Astrocyte (in vitro differentiated cells and primary cell): ENCODE measurements at places on chromosomes 6 and 20. TPM values are rescaled to one million over a fixed set of nuclear protein-coding genes. Genes with fewer than 3 reads are reported as not detected.
A peak's percentile ranks its signal among the peaks of the same experiment; 100 is the strongest.

GRCh38 chr20:3768342-3769130 lies 983 bp upstream of the ADISSP start:
- peak overlapping the region; percentile 67 for H3K4me3 ChIP-seq
- H3K27ac ChIP-seq = peak overlapping the region; percentile 96
- H3K27me3 ChIP-seq = no peaks in the 10 kb centered on the region
- DNase-seq = peak; percentile 67
- H3K36me3 ChIP-seq = no peaks in the 10 kb centered on the region

GRCh38 chr6:36504181-36504580 lies 43.1 kb downstream of the STK38 start:
- no peak for DNase-seq
- H3K27me3 ChIP-seq = no peaks in the 10 kb centered on the region
- no peak overlapping the region for H3K27ac ChIP-seq
- H3K36me3 ChIP-seq = peaks cover 16% of the 10 kb centered on the region

DNA sequence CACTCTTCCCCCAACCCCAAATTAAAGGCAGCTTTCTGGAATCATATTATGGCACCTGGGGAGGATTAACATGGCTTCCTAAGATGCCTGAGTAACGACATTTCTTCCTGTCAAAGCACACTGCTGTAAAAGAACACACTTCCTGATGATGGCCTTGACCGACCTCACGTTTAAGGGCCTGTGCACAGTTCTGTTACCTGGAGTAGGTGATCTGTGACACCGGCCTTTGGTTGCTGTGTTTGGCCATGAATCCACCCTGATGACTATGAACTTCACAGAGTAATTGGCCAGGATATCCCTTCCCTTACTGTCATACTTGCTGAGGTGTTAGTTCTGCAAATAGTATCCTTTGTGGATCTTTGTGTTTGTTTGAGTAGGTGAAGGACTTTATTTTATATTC lies 45.8 kb downstream of the PLCB4 start:
- H3K27ac ChIP-seq = no peak overlapping the region
- H3K4me3 ChIP-seq = no peak overlapping the region
- no peaks in the 10 kb centered on the region for H3K36me3 ChIP-seq
- DNase-seq = no peak
- H3K4me1 ChIP-seq = no peaks in the 10 kb centered on the region

- H3K27ac ChIP-seq = peak overlapping the region; percentile 81
- no peaks in the 10 kb centered on the region for H3K36me3 ChIP-seq
- H3K4me1 ChIP-seq = peaks cover 30% of the 10 kb centered on the region
- DNase-seq = no peak
These were observed 68.1 kb downstream of the JAG1 start for GRCh38 chr20:10605547-10606195.

DNA sequence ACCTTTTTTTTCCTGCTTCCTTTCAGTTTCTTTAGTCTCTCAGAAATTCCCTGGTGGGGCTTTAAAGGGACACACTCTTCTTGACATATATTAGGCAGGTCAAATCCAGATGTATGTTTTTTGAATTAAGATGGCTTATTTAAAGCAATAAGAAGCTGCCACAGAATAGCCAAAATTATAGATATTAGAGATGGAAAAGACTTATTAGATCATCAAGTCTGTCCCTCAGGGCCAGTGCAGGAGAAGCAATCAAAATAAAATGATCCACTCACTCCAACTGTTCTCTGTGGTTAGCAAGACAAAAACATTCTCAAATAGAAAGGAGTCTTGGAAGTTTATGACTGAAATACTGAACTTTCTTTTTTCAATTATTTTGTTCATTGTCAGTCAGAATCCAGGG lies 462.8 kb downstream of the CDC5L start:
- no peak for DNase-seq
- no peaks in the 10 kb centered on the region for H3K4me1 ChIP-seq
- H3K27me3 ChIP-seq = no peaks in the 10 kb centered on the region
- H3K27ac ChIP-seq = no peak overlapping the region
- H3K4me3 ChIP-seq = no peak overlapping the region
- no peaks in the 10 kb centered on the region for H3K36me3 ChIP-seq

GRCh38 chr6:1317302-1317815 lies 5.5 kb downstream of the FOXQ1 start:
- H3K27me3 ChIP-seq = peaks cover 31% of the 10 kb centered on the region
- peaks cover 7% of the 10 kb centered on the region for H3K4me1 ChIP-seq
- no peak for DNase-seq
- no peaks in the 10 kb centered on the region for H3K36me3 ChIP-seq
- H3K27ac ChIP-seq = no peak overlapping the region
- no peak overlapping the region for H3K4me3 ChIP-seq

- H3K4me3 ChIP-seq = peak within 1 kb of the TSS; percentile 51
- peaks cover 21% of the 10 kb centered on the region for H3K4me1 ChIP-seq
- H3K36me3 ChIP-seq = no peaks in the 10 kb centered on the region
- DNase-seq = peak; percentile 30
These were observed at the start of gene CD40 for GRCh38 chr20:46117704-46118467. Gene CD40 (plus strand): TSS chr20:46118314. CDS start chr20:46118344, 30 bp downstream.

DNA sequence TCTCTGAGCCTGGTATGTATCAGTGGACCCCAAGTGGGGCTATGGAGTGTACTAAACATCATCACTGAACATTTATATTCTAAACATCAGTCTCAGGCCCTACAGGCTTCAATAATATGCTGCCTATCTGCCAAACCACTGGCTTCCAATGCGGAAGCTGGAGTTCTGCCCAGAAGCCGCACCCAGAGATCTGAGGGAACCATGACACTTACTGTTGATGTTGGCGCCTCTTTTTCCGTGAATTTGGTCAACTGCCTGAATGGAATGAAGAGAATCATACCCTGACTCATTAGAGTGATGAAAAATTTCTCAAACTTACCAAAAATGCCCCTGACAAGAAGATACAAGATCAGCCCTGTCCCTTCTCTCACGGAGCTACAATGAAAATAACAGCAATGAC lies 66.2 kb downstream of the SLC22A23 start:
- H3K27me3 ChIP-seq = no peaks in the 10 kb centered on the region
- peak; percentile 97 for DNase-seq
- peaks cover 34% of the 10 kb centered on the region for H3K4me1 ChIP-seq
- H3K4me3 ChIP-seq = no peak overlapping the region
- peak overlapping the region; percentile 92 for H3K27ac ChIP-seq
- no peaks in the 10 kb centered on the region for H3K36me3 ChIP-seq

DNA sequence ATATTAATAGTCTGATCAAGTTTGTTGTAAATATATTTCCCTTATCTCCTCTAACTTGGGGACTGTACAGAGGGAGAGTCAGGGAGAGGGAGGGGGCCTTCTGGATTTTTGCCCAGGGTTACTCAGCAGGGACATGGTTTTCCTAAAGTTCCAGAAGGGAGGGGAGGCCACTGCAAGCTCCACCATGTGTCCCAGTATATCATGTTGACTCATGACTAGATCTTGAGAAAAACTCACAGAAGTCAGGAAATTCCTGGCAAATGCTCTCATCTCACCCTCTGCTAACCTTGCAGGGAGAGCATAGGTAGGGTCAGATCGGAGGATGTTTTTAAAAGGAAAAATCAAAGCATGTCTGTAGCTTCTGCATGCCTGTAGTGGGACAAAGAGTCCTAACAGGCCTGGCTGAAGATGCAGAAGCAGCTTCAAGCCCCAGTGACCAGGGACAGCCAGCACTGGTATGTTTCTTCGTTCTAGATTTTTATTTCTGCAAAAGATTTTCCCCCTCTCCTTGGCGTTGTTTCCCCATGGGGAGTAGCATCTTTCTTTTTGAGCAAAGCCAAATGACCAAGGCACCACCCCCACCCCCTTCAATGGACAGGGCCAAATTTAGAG lies 272.9 kb upstream of the SUPT3H start:
- peak overlapping the region; percentile 95 for H3K27ac ChIP-seq
- peaks cover 44% of the 10 kb centered on the region for H3K4me1 ChIP-seq
- peak; percentile 96 for DNase-seq
- H3K36me3 ChIP-seq = no peaks in the 10 kb centered on the region
- H3K4me3 ChIP-seq = no peak overlapping the region
- H3K27me3 ChIP-seq = no peaks in the 10 kb centered on the region

DNA sequence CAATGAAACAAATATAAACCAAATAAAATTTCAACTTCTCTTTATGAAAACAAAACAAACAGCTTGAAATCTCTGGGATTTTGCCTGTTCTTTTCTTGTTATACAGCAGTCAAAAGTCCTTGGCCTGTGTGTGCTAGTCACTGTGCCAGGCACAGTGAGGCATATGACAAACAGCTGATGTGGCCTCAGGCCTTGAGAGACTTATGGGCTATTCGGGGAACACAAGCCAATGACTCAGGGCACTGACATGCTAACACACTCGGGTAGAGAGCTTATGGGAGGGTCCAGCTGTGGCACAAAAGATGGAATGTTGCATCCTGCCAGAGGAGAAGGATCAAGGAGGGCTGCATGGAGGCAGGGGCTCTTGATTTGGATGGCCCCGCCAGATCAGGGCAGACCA lies 95.4 kb upstream of the NKX2-2 start:
- H3K27ac ChIP-seq = no peak overlapping the region
- no peaks in the 10 kb centered on the region for H3K4me1 ChIP-seq
- H3K27me3 ChIP-seq = no peaks in the 10 kb centered on the region
- no peak overlapping the region for H3K4me3 ChIP-seq
- DNase-seq = no peak

DNA sequence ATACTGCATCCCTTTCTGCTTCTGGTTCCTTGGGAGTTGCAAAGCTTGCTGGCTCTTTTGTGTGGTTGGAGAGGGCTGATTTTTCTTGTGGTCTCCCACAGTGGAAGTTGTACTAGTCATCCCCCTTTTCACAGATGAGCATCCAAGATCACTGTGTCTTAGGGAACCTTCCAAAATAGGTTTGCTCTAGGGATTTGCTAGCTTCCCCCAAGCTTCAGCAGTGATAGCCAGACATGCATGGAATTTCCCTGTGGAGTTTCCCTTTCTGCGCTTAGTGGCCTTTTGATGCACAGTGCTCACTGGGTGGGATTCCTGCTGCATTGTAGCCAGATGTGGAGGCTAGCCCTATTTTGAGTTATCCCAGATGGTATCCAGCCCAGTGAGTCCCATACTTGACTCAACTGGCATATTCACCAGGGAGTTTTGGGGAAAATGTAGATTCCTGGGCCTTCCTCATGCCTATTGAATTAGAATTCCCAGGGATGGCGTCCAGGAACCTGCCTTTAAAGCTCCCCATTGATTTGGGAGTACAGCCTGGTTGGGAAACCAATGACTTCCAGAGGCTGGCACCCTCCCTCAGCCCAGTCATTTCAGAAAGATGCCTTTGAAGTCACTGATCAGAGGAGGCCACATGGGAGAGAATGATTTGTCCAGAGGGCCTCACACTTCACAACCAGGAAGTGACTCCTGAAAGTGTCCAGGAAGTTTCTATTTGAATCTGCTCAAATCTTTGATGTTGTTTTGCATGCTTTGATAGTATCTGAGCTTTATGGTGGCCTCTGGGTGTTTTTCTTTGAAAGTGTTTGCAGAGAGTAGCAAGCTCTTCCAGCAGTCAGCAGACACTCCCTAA lies 25.9 kb downstream of the PPARD start:
- H3K4me1 ChIP-seq = peaks cover 41% of the 10 kb centered on the region
- H3K27ac ChIP-seq = peak overlapping the region; percentile 61
- H3K36me3 ChIP-seq = peaks cover 3% of the 10 kb centered on the region
- peak; percentile 85 for DNase-seq
- no peaks in the 10 kb centered on the region for H3K27me3 ChIP-seq

GRCh38 chr20:23266530-23267398 lies 83.8 kb upstream of the NXT1 start:
- no peaks in the 10 kb centered on the region for H3K36me3 ChIP-seq
- DNase-seq = no peak
- H3K27me3 ChIP-seq = no peaks in the 10 kb centered on the region

DNA sequence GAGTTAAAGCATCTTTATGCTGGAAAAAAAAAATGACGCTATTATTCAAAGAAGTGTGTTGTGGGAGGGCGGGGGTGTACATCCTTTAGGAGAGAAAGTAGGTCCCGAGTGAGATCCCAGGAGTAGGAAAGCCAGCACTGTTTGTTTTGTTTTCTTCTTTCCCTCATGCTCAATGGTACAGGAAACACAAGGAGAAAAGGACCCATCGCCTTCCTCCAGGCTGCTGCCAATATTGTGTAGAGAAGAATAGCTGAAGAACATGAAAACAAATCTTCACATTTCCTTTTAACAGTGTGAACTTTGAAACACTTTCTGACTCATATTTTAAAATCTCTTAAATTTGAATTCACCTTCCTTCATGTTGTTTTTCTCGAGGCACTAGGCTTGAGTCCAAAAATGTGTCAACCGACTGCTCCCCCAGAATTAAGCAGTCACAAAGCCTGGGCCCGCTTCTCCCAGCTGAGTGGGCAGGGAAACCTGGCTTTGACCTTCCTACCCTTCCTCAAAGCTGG lies 22.3 kb downstream of the PPP1R16B start:
- H3K4me1 ChIP-seq = no peaks in the 10 kb centered on the region
- peaks cover 17% of the 10 kb centered on the region for H3K27me3 ChIP-seq
- H3K4me3 ChIP-seq = no peak overlapping the region
- DNase-seq = no peak

DNA sequence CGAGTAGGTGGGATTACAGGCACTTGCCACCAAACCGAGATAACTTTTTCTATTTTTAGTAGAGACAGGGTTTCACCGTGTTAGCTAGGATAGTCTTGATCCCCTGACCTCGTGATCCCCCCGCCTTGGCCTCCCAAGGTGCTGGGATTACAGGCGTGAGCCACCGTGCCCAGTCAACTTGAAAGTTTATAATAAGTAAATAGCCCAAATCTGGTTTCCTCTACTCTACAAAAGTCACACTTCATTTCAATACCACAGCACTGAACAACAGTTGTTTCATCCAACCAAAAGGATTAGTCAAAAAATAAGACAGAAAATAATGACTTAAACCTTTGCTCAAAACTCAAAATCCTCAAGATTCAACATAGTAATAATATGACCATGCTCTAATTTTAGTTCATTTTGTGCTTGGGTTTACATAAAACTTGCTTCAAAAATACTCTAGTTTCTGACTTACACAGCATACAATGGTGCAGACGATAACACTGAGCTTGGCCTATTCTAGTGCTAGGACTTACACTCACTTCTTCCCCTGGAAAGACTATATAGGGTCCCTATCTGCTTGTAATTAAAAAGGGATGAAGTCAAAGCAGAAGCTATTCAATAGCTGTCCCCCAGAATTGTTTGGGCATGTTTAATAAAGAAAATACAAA lies 56.7 kb downstream of the NT5E start:
- H3K27ac ChIP-seq = no peak overlapping the region
- no peak for DNase-seq
- H3K4me3 ChIP-seq = no peak overlapping the region
- no peaks in the 10 kb centered on the region for H3K27me3 ChIP-seq

The YIPF3 gene
- total RNA-seq = 132 and 141 TPM in 2 replicates

The AIF1 gene
- not detected in 2 replicates for total RNA-seq

The CRYBG1 gene
- 0.64 and 1.4 TPM in 2 replicates for total RNA-seq

The SNX5 gene
- 78.0 and 95.1 TPM in 2 replicates for total RNA-seq

The MRAP2 gene
- total RNA-seq = 0.12 and 0.20 TPM in 2 replicates

The CLIC5 gene
- 0.14 and 0.32 TPM in 2 replicates for total RNA-seq

The BPIFB2 gene
- not detected in 2 replicates for total RNA-seq

The GPR63 gene
- 1.6 and 1.8 TPM in 2 replicates for total RNA-seq

The PRND gene
- total RNA-seq = not detected in 2 replicates
